Activated CD4-positive, alpha-beta memory T cell treated with anti-CD3 and anti-CD28 coated beads for 36 hours (primary cell): ENCODE measurements at places on chromosomes 5 and 9. TPM values are rescaled to one million over a fixed set of nuclear protein-coding genes. Genes with fewer than 3 reads are reported as not detected.

The ROPN1L gene
- total RNA-seq = not detected

The C9orf50 gene
- not detected for total RNA-seq

The NTNG2 gene
- total RNA-seq = 1.4 TPM

The OR1Q1 gene
- not detected for total RNA-seq

The ADGRD2 gene
- total RNA-seq = not detected

The SELENOP gene
- total RNA-seq = not detected

The PTGES gene
- total RNA-seq = not detected

The PMPCA gene
- total RNA-seq = 112 TPM

The CARTPT gene
- total RNA-seq = not detected

The HCN1 gene
- total RNA-seq = not detected

The ARHGEF37 gene
- total RNA-seq = 0.77 TPM

The LPCAT1 gene
- total RNA-seq = 51.4 TPM

The IL13 gene
- total RNA-seq = 14.9 TPM

The FEM1C gene
- total RNA-seq = 12.5 TPM

The PCDHB12 gene
- total RNA-seq = not detected

The PLAC8L1 gene
- total RNA-seq = 0.36 TPM

The EPB41L4B gene
- total RNA-seq = 0.21 TPM

The ADGRV1 gene
- not detected for total RNA-seq

The AFAP1L1 gene
- total RNA-seq = not detected

The GPR21 gene
- not detected for total RNA-seq

The SHOC1 gene
- not detected for total RNA-seq

The CDX1 gene
- not detected for total RNA-seq

The PRDM9 gene
- total RNA-seq = not detected

The STARD4 gene
- total RNA-seq = 49.9 TPM
